Stimulated activated CD8-positive, alpha-beta memory T cell treated with anti-CD3 and anti-CD28 coated beads, Interleukin-4, amount 100 ng/mL, for 1 hour (primary cell): ENCODE measurements at places on chromosomes 12 and 14.

DNA sequence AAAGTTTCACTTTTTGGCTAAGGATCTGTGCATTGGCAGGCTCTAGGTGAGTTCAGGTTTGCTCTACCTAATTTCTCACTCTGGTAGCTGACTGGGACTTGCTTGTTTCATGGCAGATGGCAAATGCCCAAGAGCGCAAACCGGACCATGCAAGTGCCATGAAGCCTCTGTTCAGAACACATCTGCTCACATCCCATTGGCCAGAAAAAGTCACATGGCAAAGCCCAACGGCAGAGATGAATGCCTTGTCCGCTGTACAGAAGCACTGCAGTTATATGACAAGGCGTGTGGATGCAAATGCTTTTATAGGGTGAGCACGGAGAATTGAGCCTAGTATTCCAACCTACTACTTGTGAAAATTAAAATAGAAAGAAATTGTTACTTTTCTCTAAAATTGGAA lies 202.2 kb upstream of the HMGA2 start:
- DNase-seq, result no peak

DNA sequence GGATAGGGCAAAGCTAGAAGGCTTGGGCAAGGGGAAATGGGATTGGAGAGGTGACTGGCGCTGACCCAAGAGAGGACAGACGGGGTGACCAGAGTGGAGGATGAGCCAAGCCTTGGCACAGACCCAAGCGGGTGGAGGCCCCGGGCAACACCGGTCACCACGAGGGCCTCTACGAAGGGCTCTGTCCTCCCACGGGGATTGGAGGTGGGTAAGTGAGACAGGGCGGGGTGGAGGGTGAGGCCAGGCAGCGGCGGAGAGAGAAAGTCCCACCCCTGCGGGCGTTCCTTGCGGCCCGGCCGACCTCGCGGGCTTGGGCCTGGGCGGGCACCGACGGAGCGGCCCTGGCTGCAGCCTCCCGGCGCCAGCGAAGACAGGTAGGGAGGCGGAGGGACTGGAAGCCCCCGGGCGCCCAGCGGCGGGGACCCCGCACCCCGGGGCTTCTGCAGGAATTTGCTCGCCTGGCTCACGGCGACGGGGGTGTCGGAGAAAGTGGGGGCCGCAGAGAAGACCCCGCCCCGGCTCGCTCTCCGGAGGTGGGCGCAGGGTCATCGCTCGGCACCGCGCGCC lies at the start of gene PAPLN:
Gene PAPLN (plus strand): TSS at position 288 of the 567 bp plus-strand sequence. CDS start 2,273 bp downstream, outside the sequence.
- DNase-seq, result no peak

DNA sequence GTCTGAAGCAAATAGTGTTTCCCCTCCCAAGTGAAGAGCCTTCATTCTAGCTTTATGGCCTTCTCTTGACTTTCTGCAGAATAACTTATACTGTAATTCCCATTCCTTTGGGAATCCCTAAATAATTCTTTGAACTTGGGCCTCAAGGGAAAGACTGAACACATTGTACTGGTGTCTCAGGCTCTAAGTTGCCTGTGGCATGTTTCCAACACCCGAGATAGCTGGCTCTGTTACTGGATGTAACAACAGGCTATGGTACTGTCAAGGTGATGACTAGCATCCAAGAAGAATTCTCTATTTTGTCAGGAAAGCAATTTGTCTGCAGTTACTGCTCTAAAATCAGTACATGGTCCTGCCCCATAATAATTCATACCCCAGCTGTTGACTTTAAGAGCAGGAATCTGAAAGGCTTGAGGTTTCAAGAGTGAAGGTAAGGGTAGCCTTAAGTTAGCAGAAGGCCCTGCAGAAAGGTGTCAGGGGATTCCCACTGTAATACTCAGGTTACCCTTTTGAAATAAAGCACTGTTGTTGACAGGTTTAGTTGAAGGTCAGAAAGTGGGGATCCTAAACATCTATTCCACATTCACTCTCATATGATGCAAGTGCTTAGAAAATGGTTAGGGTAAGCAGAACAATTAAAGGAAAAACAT lies 5.2 kb downstream of the GPX2 start:
- no peak for DNase-seq

DNA sequence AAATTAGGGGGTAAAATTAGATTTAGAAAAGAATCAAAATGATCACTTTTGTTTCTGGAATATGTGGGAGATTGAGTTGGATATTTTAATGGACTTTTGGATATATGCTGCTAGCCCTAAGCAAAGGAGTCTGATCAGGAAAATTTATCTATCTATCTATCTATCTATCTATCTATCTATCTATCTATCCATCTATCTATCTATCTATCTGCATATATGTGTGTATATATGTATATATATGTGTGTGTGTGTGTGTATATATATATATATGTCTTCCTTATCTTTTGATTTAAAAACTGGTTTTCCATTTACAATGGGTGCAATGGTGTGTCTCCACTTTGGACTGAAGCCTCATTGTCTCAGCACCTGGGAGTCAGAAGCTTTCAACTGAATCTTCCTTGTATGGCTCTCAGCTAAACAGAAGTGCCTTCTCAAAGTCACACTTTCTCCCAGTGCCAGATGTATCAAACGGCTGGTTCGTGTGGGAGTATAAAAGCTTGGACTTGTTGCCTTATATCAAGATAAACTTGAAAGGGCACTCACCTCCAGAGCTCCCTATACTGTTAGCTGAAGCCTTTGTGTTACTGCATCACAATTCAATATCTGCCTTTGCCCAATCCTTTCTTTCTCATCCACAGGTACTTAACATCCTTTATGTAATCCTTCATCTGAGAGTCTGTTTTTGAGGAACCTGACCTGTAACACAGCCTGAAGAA lies 31.6 kb upstream of the CD69 start:
- no peak for DNase-seq

DNA sequence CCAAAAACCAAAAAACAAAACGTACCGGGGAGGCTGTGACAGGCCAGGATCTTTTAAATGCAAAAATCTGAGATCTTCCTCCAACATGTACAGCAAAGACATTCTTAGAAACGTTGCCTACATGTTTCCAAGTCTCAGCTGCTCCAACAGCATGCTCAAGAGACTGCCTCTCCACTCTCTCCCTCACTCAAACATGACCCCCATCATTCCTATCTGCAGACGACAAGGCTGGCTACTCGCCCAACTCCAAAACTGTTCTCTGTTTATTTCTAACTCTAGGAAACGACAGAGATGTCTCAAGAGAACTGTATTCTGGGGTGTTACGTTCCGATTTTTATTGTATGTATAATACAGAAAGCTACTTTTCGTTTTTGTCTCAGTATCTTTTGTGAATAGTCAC lies 57.5 kb upstream of the TMCC3 start:
- no peak for DNase-seq

- no peak for DNase-seq
Measured at GRCh38 chr12:49137476-49137875, 6.3 kb upstream of the TUBA1B start.

DNA sequence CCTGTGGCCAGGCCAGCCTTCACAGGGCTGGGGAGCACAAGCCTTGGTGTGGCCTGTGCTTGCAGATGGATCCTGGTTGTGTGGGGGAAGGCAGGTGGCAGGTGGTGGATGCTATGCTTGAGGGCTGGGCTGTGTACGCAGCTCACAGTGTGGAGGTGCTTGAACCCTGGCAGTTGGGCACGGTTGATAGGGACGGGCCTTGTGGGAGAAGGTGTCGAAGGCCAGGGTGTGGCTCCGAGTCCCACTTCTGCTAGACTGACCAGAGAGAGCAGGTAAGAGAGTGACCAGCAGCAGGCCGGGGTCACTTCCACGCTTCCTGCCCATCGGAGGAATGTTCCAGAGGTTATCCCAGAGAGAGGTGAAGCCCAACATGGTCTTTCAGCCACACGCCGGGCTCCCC lies 85.5 kb downstream of the CACNA1C start:
- DNase-seq, result no peak

DNA sequence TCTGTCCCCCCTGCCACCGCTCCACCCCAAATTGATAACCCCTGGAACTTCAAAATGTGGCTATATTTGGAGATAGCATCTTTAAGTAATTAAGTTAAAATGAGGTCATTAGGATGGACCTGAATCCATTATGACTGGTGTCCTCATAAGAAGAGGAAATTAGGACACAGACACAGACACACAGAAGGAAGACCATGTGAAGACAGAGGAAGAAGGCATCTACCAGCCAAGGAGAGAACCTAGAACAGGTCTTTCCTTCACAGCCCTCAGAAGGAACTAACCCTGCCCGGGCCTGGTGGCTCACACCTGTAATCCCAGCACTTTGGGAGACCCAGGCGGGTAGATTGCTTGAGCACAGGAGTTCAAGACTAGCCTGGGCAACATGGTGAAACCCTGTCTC lies 3.6 kb upstream of the HRK start:
- DNase-seq, result no peak

GRCh38 chr14:75886636-75887348 lies 95.0 kb downstream of the TGFB3 start:
- DNase-seq, result no peak

DNA sequence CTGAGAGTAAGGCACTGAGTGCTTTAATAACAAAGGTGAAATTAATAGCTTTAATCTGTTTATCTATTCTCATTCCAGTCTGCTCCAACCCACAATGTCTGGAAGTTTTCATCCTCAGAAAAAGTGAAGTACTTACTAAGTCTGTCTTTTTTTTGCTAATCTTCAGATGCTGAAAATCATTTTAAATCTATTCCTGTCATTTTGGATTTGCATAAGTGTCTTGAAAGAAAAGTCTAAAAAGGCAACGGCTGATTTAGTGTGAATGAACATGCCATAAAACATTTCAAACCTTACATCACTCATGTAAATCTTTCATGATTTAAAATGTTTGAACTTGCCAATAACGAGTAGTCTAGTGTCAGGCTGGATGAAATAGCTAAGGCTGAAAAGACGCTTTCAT lies 685.6 kb downstream of the RPS29 start:
- no peak for DNase-seq

DNA sequence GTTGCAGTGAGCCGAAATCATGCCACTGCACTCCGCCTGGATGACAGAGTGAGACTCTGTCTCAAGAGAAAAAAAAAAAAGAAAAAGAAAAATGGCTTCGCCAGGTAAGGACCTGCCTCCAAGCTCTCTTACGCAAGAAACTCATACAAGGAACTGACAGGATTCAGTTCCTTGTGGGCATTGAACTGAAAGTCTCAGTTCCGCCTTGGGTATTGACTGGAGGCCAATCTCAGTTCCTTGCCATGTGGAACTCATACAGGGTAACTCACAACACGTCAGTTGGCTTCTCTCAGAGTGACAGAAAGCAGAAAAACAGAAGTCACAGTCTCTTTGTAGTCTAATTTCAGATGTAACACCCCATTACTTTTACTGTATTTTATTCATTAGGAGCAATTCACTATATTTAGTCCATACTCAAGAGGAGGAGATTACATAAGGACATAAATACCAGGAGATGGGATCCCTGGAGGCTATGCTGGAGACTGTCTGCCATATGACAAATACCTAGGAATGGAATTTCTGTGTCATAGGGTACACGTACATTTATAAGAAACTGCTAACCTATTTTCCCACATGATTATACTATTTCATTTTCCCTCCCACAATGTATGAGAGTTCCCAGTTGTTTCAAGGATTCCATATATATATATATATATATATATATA lies 11.4 kb upstream of the NOPCHAP1 start:
- no peak for DNase-seq

- DNase-seq, result no peak
Measured at GRCh38 chr12:71566655-71567054, 97.0 kb downstream of the ZFC3H1 start.

- no peak for DNase-seq
Measured at GRCh38 chr12:122135437-122136031, 38.5 kb downstream of the IL31 start.

DNA sequence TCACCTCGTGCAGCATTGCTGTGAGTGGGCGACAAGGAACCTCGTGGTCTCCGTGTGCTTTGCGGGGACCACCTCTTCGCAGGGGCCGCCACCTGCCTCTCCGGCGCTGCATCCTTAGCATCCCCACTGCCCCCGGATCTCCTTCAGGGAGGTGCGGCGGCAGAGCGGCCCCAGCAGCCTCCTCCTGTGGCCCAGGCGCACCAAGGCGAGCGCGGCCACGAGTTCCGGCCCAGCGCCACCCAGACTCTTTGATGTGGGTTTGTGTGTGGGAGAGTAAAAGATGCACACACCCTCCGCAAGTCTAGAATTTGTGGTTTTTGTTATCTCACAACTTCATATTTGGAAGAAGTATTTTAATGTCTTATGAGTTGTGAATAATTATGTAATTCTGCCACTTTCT lies 118.8 kb upstream of the DIO3 start:
- no peak for DNase-seq

GRCh38 chr12:67433385-67434175 lies 164.4 kb downstream of the CAND1 start:
- DNase-seq, result no peak

GRCh38 chr12:112153893-112154219 lies 28.5 kb downstream of the TRAFD1 start:
- no peak for DNase-seq

DNA sequence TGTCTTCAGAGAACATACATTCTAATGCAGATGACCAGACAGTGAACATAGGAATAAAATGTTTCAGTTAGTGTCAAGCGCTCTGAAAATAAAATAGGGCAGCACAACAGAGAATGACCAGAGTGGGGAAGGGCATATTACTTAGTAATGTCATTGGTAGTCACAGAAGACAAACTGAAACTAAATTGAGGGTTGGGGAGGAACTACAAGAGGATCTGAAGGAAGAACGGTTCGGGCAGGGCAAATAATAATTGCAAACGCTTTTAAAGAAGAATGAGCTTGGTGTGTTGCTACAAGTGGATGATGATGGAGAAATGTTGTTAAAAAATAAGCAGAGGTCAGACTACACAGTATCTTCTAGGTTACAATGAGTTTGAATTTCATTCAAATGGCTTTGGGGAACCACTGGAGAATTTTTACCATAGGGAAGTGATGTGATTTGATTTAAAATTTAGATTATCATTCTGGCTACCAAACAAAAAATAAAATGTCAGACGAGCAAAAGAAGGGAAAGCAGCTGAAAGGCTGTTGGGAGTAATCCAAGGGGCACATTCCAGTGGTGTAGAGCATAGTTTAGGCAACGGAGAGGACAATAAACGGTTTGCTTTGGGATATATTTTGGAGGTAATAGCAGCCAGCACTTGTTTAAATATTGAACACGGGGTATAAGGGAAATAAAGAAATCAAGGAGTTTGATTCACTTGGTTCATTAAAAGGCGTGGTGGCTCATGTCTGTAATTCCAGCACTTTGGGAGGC lies 56.3 kb upstream of the SLC6A13 start:
- DNase-seq, result no peak

DNA sequence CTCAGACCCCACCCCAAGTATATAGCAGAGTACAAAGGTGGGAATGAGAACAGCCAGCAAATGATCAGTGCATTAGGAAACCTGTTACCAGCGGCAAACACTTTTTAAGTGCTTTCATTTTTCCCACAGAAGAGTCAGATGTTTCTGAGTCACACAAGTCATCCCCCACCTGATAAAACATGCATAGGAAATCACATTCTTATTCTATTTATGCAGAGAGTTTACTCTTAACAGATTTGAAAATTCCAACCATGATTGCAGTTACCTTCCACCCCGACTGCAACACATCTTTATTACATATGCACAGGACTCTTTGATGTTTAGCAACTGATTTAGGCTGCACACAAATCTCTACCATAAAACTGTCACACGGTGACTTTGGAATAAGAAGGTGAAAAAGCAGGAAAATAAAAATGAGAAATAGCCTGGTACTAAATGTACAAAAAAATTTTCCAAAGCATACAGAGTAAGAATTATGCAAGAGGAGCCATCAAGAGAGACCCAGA lies 236.4 kb downstream of the PAWR start:
- no peak for DNase-seq
